ENCODE measurements at places on chromosomes 5 and 9. TPM values are rescaled to one million over a fixed set of nuclear protein-coding genes. Genes with fewer than 3 reads are reported as not detected.

Gene RGS14
- total RNA-seq, result 52.3 TPM

Gene PCDHB15
- not detected for total RNA-seq

Gene RNF183
- not detected for total RNA-seq

Gene AQP7
- not detected for total RNA-seq

GRCh38 chr9:132239518-132239917, 77.7 kb downstream of the NTNG2 start:
- H3K36me3 ChIP-seq, result no peaks in the 10 kb centered on the region
- no peak overlapping the region for H3K27ac ChIP-seq
- peaks cover 9% of the 10 kb centered on the region for H3K4me1 ChIP-seq
- H3K4me3 ChIP-seq, result no peak overlapping the region

- no peak for DNase-seq
- no peak overlapping the region for H3K27ac ChIP-seq
- no peaks in the 10 kb centered on the region for H3K4me1 ChIP-seq
- no peaks in the 10 kb centered on the region for H3K27me3 ChIP-seq
Measured at GRCh38 chr5:38680094-38680825, 123.8 kb upstream of the LIFR start.

- no peaks in the 10 kb centered on the region for H3K4me1 ChIP-seq
- no peaks in the 10 kb centered on the region for H3K36me3 ChIP-seq
- no peak overlapping the region for H3K27ac ChIP-seq
- no peak for DNase-seq
Measured at GRCh38 chr5:38905516-38905915, 59.7 kb downstream of the OSMR start.

- no peaks in the 10 kb centered on the region for H3K27me3 ChIP-seq
- H3K27ac ChIP-seq, result no peak overlapping the region
- DNase-seq, result no peak
- H3K4me3 ChIP-seq, result no peak overlapping the region
- H3K4me1 ChIP-seq, result no peaks in the 10 kb centered on the region
Measured at GRCh38 chr5:83388608-83389007, 82.9 kb upstream of the VCAN start.

DNA sequence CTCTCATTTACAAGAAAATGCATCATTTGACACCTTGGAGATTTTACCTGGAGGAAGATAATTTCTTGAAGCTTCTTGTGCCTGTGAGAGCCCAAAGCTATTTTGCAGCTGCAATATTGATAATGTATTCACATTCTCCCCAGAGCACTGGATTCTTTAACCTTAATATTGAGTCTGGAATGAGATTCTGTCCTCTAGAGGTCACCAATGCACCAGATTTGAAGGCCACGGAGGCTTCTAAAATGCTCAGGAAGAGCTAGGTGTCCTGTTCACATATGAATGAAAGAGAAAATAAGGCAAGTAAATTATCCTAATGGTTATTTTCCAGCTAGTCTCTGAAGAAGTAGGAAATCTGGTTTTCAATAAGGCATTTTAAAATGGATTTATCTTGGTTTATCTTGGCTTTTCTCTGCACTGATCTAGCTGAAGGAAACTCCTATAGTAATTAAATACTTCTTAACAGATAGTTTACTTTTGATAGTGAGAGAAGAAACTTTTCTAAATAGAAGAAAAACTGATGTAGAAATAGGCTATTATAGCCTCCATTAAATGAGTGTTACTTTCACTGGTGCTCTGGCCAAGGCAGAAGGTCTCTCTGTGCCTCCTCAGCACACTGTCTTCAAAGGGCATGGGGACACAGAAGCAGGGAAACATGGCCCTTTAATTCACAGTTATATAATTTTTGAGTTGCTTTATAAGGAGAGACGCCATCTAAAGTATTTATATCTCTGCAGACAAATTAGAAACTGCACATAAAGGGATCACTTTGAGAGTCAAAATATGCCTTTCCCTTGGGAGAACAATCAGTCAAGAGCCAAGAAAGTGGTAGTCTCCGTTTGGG, 297.0 kb upstream of the ACTBL2 start:
- peaks cover 9% of the 10 kb centered on the region for H3K27me3 ChIP-seq
- H3K4me3 ChIP-seq, result no peak overlapping the region
- no peaks in the 10 kb centered on the region for H3K4me1 ChIP-seq
- no peak overlapping the region for H3K27ac ChIP-seq
- H3K36me3 ChIP-seq, result no peaks in the 10 kb centered on the region
